CD4-positive, CD25-positive, alpha-beta regulatory T cell (primary cell): ENCODE measurements at places on chromosomes 11 and 22. TPM values are rescaled to one million over a fixed set of nuclear protein-coding genes. Genes with fewer than 3 reads are reported as not detected.
A peak's percentile ranks its signal among the peaks of the same experiment; 100 is the strongest.

DNA sequence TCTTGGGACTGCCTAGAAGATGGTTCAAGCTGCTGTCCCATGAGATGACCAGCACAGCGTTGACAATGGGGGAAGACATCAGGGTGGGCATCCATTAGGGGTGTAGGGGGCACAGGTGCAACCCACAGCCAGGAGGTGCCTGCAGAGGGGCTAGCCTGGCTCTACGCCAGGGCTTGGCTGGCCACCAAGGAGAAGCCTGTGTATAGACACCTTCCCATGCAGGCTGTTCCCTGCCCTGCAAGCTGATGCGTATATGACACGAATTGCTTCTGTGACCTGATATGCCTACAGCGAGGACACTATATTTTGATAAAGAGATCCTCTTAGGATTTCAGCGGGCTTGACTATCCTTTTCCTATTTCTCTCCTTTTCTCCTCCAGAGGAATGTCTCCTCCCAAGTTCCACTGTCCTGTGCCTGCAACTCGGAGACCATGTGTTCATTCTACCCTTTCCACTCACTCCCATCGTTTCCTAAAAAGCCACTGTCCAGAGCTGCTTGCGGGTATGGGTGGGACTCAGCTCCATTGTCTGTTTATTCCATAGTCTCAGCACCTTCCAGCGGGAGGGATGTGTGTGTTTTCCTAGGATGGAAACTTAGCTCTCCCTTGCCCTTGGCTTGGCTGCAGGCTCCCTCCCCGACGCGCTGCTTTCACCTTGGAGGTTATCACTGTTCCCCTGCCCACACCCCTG lies 56.1 kb downstream of the ST14 start:
- H3K4me3 ChIP-seq = no peak overlapping the region
- peaks cover 4% of the 10 kb centered on the region for H3K4me1 ChIP-seq
- H3K27me3 ChIP-seq = no peaks in the 10 kb centered on the region
- no peaks in the 10 kb centered on the region for H3K36me3 ChIP-seq
- DNase-seq = no peak

DNA sequence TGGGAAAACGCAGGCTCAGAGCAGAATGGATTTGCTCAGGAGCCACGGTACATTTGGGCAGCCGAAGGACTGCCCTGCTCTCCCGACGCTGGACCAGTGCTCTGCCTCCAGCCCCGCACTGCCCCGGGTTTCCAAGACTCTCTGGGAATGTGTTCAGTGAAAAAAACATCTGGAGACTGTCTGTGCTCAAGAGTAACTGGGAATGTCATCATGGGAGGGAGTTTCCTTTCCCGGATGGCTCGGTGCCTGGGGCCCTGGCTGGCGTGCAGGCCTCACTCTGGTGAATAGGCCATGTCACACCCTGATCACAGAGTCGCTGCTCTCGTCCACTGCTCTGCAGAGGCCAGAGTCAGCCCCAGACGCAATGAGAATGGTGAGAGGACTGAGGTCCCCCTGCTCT lies 9.8 kb upstream of the APOL6 start:
- H3K27me3 ChIP-seq = no peaks in the 10 kb centered on the region
- H3K27ac ChIP-seq = no peak overlapping the region
- no peaks in the 10 kb centered on the region for H3K36me3 ChIP-seq
- no peak overlapping the region for H3K4me3 ChIP-seq

The ZNF280B gene
- 1.0 TPM for total RNA-seq

DNA sequence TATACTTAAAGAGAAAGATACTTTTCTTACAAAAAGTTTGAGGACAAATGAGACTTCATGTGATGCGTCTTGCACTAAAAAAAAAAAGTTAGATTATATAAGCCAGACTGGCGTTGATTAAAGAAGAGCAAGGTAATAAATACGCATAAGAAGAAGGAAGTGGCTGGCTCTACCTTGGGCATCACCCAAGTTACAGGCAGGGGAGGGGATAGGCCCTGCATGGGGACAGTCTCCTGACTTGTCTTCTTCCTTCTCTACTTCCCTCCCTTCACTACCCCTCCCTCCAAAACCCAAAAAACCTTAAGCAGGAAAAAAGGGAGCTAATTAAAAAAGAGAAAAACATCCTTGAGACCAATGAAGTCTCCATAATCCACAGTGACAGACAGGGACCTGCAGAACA lies 22.3 kb upstream of the TMA7B start:
- H3K36me3 ChIP-seq = no peaks in the 10 kb centered on the region
- peak overlapping the region; percentile 67 for H3K4me3 ChIP-seq
- peaks cover 95% of the 10 kb centered on the region for H3K4me1 ChIP-seq
- no peaks in the 10 kb centered on the region for H3K27me3 ChIP-seq

DNA sequence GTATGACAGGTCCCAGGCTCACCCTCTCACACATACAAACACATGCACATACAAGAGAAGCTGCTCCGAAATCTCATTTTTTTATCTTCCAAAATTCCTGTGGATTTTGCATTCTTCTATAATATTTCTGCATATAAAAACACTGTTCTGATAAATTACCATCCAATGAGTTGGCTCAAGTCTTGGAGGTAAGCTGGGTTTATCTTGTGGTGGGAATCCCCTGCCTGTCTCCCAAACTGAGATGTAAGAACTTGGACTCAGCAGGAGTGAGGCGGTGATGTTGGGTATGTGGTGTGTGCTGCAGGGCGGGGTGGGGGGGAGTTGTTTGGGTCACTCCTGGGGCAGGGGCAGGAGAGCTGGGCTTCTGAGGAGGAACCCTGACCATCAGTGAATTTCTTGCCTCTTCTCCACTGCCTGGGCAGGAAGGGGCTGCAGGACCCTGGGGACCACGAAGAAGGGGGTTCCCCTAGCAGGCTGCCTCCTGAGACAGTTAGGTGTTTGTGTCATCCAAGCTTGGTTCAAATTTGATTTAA lies 6.8 kb upstream of the P2RY6 start:
- H3K36me3 ChIP-seq = no peaks in the 10 kb centered on the region
- H3K27me3 ChIP-seq = peaks cover 11% of the 10 kb centered on the region
- H3K4me1 ChIP-seq = no peaks in the 10 kb centered on the region
- H3K27ac ChIP-seq = no peak overlapping the region

DNA sequence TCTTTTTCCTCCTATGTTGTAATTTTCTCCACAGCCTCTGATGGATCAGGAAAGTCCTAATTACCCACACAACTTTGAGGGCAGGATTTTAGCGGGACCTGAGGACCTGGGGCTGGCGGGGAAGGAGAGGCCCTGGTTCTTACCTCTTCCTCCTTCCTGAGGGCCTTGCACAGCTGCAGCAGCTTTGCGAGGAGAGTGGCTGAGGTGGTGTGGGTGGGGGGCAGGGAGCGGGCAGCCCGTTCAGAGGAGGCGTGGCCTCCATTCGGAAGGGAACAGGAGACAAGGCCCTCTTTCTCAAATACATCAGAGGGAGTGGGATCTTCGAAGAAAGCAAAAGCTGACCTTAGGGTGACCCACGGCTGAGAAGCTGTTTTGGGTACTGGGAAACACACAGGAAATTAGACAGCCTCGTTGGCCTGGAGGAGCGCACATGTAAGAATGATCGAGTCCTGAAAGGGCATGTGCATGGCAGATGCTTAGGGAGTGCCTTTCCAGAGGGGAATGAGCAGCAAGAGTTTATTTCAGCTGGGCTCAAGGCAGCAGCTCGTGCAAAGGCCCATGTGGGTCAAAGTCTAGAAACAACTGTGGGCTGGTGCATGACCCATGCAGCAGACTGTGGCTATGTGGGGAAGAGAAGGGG lies 76.6 kb upstream of the NARS2 start:
- no peak for DNase-seq
- no peaks in the 10 kb centered on the region for H3K27me3 ChIP-seq

DNA sequence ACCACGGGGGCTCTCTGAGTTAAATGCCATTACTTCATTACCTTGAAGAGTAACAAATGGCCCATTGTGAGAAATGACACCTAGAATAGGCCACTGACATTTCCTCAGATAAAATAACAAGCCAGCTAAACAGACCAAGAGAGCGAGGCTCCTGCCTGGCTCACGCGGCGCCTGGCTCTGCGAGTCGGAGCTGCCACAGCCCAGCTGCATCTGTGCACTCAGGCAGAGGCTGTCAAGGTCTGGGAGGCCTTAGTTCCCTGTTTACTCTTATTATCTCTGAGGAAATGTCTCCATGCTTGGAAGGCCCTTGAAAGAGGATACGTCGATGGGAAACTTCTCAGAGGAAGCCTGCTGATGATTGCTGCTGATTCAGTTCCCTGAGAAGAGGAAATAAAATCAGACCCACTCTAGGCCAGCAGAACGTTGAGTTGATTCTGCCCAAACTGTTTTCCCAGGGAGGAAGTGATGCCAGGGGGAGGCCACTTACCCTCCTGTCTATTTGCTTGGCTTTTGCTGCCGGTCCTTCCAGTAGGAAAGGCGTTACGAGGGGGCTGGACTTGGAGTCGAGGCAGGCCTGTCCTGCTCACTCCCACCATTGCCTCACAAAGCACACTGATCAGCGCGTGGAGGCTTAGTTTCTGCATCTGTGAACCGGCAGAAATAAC lies 208.8 kb downstream of the TBC1D22A start:
- H3K27ac ChIP-seq = no peak overlapping the region
- no peak overlapping the region for H3K4me3 ChIP-seq
- H3K36me3 ChIP-seq = peaks cover 21% of the 10 kb centered on the region
- H3K27me3 ChIP-seq = no peaks in the 10 kb centered on the region

GRCh38 chr11:123797541-123797940 lies 8.6 kb downstream of the OR6M1 start:
- H3K27ac ChIP-seq = no peak overlapping the region
- H3K27me3 ChIP-seq = no peaks in the 10 kb centered on the region
- no peaks in the 10 kb centered on the region for H3K4me1 ChIP-seq
- H3K36me3 ChIP-seq = no peaks in the 10 kb centered on the region
- no peak overlapping the region for H3K4me3 ChIP-seq

The TMEM225 gene
- not detected for total RNA-seq

The CRYBB2 gene
- not detected for total RNA-seq

The TEX12 gene
- total RNA-seq = 0.67 TPM

GRCh38 chr11:69821511-69822040 lies 2.4 kb upstream of the FGF3 start:
- H3K27ac ChIP-seq = no peak overlapping the region
- no peaks in the 10 kb centered on the region for H3K36me3 ChIP-seq
- H3K4me1 ChIP-seq = no peaks in the 10 kb centered on the region

- no peaks in the 10 kb centered on the region for H3K27me3 ChIP-seq
- no peak overlapping the region for H3K4me3 ChIP-seq
- DNase-seq = no peak
- no peaks in the 10 kb centered on the region for H3K4me1 ChIP-seq
Observed at GRCh38 chr11:57299150-57299737, 25.5 kb downstream of the TNKS1BP1 start.

The CBX7 gene
- 102 TPM for total RNA-seq

DNA sequence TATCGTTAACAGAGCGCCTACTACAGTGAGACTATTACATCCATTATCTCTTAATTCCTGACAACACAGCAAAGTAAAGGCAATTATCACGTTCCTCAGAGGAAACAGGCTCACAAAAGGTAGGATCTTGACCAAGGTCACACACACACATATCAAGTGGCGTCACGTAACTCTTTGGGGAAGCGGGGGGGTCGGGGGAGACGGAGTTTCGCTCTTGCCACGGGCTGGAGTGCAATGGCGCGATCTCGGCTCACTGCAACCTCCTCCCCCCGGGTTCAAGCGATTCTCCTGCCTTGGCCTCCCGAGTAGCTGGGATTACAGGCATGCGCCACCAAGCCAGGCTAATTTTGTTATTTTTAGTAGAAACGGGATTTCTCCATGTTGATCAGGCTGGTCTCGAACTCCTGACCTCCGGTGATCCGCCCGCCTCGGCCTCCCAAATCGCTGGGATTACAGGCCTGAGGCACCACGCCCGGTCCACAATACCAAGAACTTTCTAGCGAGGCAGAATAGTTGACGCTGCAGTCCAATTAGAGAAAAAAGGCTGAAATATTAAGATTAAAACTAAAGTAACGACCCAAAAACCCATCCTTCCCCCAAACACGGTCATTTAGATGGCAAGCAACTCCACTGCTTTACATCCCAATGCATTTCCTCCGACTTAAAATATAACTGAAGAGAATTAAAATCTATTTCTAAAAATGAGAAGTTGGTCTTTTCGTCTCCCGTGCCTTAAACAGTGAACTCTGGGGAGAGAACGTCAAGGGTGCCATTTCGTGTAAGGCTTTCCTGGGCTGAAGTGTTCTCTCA lies 1.2 kb downstream of the DDX17 start:
- H3K27ac ChIP-seq = peak overlapping the region; percentile 100
- H3K36me3 ChIP-seq = peaks cover 20% of the 10 kb centered on the region
- no peaks in the 10 kb centered on the region for H3K27me3 ChIP-seq
- H3K4me1 ChIP-seq = peaks cover 41% of the 10 kb centered on the region
- peak; percentile 49 for DNase-seq
- H3K4me3 ChIP-seq = peak overlapping the region; percentile 99

The KRTAP5-7 gene
- total RNA-seq = not detected

DNA sequence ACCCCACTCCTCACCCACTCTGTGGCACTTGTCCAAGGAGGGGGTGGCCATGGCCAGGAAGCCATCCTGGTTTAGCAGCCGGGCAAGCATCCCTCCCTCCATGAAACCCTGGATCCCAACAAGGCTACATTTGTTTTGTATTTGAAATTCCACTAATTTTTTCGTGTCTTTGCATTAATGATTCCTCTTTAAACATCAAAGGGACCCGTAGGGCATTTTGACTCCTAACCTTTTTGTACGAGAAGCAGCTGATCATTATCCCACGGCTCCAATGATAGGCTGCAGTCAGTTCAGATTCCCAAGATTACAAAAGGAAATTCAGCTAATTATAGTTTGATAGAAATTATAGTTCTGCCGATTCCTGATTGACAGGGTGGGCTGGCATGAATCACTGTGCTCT lies 10.7 kb downstream of the MYEOV start:
- no peak overlapping the region for H3K4me3 ChIP-seq
- no peak overlapping the region for H3K27ac ChIP-seq
- no peaks in the 10 kb centered on the region for H3K27me3 ChIP-seq
- no peaks in the 10 kb centered on the region for H3K36me3 ChIP-seq

- H3K27ac ChIP-seq = no peak overlapping the region
- H3K36me3 ChIP-seq = peaks cover 5% of the 10 kb centered on the region
- no peak for DNase-seq
- no peaks in the 10 kb centered on the region for H3K27me3 ChIP-seq
- H3K4me1 ChIP-seq = peaks cover 5% of the 10 kb centered on the region
- no peak overlapping the region for H3K4me3 ChIP-seq
Observed at GRCh38 chr11:937841-938261, 12.2 kb downstream of the AP2A2 start.
